Posterior cingulate gyrus (tissue), 11 donors: ENCODE measurements at places on chromosomes 3 and 15.

GRCh38 chr3:49198161-49198560 is 26.8 kb downstream of the KLHDC8B start:
- no peak for DNase-seq

- DNase-seq = no peak
Measured at GRCh38 chr15:55528812-55529211, 20.8 kb upstream of the DNAAF4 start.

- no peak for DNase-seq
Measured at GRCh38 chr3:80227216-80227615, 459.4 kb upstream of the ROBO1 start.

- peak; percentile 61 for DNase-seq
Measured at GRCh38 chr15:31974855-31975829, 55.2 kb upstream of the CHRNA7 start.

GRCh38 chr15:58556541-58556940 is 124.8 kb downstream of the LIPC start:
- DNase-seq = no peak

- DNase-seq = no peak
Measured at GRCh38 chr3:188348435-188349244, 194.7 kb downstream of the LPP start.

DNA sequence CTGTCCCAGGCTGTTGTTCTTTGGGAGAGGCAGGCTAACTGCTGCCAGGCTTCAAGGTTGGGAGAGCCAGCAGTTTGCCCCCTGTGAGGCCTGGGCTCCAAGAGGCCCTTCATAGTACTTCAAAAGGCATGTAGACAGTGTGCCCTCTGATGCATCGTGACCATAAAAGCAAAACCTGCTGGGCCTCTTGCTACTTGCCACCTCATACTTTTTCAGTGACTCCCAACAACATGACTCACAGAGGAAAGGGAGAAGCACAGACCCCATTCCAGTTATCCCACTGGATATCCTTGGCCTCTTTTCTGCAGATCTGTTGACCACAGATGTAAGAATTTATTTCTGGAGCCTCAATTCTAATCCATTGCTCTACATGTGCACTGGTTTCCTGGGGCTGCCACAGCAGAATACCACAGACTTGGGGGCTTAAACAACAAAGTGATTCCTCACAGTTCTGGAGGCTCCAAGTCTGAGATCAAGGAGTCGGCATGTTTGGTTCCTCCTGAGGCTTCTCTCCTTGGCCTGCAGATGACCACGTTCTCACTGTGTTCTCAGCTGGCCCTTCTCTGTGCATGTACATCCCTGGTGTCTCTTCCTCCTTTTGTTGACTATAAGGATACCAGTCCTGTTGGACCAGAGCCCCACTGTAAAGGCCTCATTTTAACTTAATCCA is 8.9 kb upstream of the NSMCE3 start:
- DNase-seq = no peak

GRCh38 chr3:101249522-101249921 is 70.9 kb downstream of the IMPG2 start:
- no peak for DNase-seq

GRCh38 chr3:98763819-98764418 is 779 bp downstream of the ST3GAL6 start:
- no peak for DNase-seq

GRCh38 chr15:66472176-66472999 is 25.2 kb downstream of the SNAPC5 start:
- DNase-seq = peak; percentile 17

GRCh38 chr3:89947337-89947954 is 840.0 kb downstream of the EPHA3 start:
- DNase-seq = no peak

- DNase-seq = no peak
Measured at GRCh38 chr15:80429964-80430363, 25.8 kb downstream of the ARNT2 start.

DNA sequence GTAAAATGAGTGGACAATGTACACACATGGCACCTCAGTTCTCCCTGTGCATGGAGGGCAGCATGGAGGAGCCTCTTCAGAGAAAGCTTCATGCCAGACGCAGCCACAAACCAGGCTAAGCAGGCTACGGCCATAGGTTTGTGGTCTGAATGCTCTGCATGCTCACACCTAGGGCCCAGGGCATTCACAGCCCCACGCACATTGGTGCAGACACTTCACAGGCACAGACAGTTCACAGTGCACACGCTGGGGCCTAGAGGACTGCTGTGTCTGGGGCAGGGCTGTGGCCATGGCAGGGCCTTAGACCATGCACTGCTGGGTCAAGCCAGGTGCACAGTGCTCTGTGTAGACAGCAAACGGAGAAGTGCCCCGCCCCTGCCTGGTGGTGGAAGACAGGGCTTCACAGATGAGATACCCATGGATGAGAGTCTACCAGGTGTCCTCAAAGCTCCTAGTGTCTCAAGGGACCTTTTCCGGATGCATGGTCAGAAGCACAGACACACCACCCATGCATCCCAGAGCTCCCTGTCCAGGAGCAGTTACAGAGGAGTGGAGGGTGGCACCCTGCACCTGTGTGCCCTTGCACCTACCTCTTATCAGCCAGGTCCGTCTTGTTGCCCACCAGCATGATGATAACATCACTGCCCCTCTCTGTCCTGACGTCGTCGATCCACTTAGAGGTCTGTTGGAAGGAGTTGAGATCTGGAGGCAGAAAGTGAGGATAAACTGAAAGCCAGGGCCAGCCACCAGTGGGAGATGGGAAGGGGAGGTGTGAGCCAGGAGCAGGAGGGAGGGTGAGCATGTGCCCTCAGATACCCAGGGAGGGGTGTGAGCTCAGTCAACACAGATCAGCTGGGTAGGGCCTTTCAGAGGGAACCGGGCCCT is 33.5 kb downstream of the SRPRB start:
- no peak for DNase-seq

GRCh38 chr3:16402451-16402850 is 111.0 kb downstream of the RFTN1 start:
- no peak for DNase-seq

DNA sequence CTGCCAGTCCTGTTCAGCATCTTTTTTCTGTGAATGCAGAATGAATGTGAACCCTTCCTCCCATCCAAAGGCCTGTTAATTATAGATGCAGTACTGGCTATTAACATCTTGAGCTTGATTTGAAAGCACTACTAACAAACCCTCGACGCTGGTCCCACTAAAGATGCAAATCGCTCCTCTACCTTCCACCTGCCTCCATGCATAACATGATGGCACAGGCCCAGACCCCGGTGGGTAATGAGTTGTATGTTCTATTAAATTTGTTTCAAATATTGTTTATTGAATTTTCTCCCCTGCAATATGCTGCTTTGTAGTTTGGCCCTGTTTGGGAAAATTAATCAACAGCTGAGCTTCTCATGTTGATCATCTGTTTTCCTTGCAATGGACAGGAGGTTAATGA is 69.3 kb downstream of the RAB11A start:
- no peak for DNase-seq

- DNase-seq = no peak
Measured at GRCh38 chr15:72197460-72198355, at the start of gene GRAMD2A. GRAMD2A (minus strand) TSS chr15:72197787.

- no peak for DNase-seq
Measured at GRCh38 chr3:177921153-177921552, 615.1 kb upstream of the KCNMB2 start.

DNA sequence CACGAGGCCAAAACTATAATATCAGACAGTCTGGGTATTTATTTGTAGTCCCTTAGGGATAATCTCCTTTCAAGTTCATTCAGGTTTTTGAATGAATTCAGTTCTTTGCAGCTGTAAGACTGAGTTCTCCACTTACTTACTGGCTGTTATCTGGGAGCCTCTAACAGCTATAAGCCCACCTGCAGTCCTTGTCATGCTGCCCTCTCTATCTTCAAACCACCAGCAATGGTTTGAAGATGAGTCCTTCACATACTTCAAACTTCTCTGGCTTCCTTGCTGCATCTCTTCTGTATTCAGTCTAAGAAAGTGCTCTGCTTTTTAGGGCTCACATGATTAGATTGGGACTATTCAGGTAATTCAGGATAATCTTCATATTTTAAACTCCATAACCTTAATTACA is 154.5 kb upstream of the STT3B start:
- DNase-seq = no peak

DNA sequence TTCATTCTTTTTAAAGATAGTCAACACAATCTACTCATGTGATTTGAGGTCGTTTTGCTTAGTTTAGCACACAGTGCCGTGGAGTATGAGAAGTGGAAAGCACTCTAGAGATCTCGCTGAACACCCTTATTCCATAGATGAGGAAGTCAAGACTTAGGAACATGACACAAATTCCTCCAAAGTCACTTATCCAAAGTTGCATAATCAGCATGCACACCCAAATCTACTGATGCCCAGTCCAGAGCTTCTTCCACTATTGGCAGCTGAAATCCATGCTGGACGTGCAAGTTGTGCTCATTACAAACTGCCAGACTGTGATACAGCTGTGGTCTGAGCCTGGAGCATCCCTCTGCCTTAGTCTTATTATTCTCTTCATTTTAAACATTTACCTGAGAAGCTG is 83.5 kb upstream of the ZNF280D start:
- DNase-seq = no peak

DNA sequence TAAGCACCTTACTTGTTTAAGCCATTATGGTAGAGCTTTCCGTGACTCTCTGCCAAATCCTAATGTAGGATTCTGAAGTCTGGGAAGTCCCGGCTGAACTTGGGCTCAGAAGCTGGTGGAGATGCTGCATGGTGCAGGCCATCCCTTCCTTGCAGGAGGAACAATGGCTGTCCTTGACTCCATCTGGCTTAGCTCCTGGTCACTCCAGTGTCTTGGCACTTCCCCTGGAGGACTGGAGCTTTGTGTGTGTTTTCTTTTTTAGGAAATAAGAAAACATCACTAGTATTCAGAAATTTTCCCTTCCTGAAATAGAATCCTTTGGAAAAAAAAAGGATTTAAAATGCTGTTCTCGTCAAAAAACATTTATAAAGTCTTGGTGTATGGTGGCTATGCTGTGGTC is 209.3 kb upstream of the ROPN1 start:
- DNase-seq = no peak

DNA sequence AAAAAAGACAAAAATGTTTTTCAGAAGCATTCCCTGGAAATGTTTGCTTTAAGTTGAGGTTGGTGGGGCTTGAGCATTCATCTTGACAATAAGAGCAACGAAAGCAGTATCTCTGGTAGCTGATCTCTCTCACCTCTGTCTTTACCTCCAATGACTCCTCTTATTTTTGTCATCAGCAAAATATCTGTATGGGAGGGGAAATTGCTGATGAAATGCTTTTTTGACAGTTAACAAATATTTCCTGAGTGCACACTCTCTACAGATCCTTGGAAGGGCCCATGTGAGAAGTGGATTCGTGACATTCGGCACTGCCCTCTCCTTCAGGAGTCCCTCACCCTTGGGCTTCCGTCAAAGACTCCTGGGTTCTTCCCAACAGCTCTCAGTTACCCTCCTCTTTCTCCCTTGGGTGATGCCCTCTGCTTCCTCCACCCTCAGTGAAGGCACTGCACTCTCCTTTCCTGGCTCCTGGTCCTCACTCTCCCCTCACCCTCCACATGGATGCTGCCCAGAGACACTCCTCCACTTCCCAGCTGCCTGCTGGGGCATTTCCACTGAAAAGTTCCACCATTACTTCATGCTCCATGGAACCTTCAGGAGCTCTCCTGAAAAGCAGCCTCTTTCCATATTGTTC is 2.9 kb upstream of the CGNL1 start:
- no peak for DNase-seq

GRCh38 chr15:90681480-90681879 is 35.7 kb upstream of the BLM start:
- no peak for DNase-seq

- no peak for DNase-seq
Measured at GRCh38 chr3:14283092-14283812, 104.6 kb downstream of the LSM3 start.

DNA sequence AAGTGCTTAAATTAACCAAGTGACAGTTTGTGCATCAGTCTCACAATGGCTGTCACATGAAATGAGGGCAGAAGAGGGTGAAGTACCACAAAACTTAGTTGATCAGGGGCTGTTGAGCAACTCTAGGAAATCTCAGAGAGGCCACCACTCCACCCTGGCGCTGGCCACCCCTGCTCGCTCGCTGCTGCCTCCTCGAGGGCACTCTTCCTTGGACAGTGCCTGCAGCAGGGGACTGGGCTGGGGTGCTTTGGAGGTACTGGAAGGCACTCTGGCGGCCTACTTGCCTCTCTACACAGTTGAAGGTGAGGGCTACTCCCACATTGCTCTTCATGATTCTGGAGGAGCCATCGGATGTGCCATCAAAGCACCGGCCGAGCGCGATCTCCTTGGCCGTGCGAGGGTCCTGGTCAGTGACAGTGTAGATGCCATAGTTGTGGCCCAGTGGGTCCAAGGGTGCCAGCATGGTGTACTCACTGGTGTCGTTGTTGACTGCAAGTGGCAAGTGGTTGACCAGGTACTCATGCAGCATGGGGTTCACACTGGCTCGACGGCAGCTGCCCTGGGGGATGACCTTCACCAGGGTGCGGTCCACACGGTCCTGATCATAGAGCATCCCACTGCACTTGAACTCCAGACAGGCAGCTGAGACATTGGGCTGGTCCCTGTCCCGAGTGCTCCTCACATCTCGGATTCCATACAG is 11.6 kb upstream of the CLPX start:
- DNase-seq = no peak

GRCh38 chr15:36601497-36601932 is 22.1 kb downstream of the CDIN1 start:
- DNase-seq = no peak

- DNase-seq = no peak
Measured at GRCh38 chr3:181660337-181660736, 51.4 kb upstream of the SOX2 start.

DNA sequence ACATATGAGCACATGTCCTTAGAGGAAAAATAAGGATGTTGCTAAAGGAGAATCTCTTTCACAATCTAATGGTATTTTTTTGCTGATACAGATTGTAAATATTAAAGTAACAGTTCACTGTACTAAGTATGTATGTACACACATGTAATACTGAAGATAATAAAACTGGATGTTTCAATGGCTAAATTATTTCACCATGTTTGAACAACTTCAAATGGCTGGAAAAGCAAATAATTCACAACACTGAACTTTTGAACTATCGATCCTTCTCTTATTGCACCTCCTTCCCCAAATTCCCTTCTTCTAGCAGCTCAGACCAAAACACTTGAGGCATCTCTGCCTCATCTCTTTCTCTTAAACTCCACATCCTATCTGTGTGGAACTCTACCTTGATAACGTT is 149.5 kb downstream of the EPHA3 start:
- DNase-seq = no peak

GRCh38 chr3:115525731-115526130 is 97.6 kb upstream of the GAP43 start:
- no peak for DNase-seq

GRCh38 chr15:65856821-65857455 is 12.4 kb upstream of the RAB11A start:
- no peak for DNase-seq

DNA sequence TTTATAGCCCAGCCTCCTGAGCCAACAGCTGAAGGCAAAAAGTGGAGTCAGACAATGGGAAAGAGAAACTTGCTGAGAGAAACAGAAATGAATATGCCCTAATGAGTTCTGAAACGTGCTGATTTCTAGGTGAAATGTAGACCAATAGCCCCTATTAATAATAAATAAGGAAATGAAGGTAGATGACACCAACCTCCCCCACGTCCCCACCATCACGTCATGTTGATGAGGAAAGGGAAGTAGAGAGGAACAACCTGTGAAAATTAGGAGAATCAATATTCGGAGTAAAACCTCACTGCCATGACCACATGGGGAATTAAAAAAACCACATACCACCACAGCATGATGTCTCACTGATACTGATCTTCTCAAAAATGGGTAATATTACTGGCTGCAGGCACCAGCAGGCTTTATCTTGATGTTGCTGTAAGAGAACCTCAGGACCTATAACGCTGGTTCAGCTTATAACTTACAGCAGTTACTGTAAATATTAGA is 64.0 kb downstream of the KAT2B start:
- DNase-seq = no peak
